RWPE2 (cell line): ENCODE measurements at places on chromosomes 1 and 21.
A peak's percentile ranks its signal among the peaks of the same experiment; 100 is the strongest.

DNA sequence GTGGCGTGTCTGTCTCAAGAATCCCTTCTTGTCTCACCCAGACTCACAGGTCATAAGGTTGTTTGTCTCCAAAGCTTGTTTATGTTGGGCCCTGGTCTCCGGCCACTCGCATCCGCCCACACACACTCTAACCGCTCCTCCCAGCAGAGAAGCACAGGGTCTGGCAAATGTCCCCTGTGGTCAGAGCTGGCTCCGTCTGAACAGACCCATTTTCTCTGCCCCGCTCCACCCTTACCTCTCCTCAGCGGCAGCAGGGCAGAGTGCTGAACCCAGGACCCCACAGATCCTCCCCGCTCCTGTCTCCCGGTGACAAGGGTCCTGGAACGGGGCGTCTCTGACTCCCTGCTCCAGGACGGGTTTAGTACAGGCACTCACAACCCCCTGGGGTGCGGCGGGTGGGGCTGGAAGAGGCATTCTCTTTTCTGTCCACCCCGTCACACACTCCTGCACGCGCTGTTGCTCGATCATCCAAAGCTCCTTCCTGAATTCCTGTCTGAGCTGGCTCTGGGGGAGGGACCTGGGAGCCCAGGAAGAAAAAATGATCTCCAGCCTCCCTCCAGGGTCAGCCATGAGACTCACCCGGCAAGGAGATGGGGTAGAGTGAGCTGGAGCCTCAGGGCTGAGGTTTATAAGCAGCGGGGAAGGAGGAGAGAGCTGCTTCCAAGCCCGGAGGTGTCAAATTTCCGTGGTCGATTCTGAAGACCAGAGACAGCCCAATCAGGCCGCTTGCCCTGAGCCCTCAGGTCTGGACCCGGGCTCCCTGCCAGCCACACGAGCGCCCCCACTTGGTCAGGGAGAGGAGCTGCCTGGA lies at the start of gene S100A13:
TSS of gene S100A13 (minus strand) at position 602 of the 811 bp plus-strand sequence. CDS start 1,033 bp downstream, outside the sequence.
- DNase-seq = peak; percentile 83

DNA sequence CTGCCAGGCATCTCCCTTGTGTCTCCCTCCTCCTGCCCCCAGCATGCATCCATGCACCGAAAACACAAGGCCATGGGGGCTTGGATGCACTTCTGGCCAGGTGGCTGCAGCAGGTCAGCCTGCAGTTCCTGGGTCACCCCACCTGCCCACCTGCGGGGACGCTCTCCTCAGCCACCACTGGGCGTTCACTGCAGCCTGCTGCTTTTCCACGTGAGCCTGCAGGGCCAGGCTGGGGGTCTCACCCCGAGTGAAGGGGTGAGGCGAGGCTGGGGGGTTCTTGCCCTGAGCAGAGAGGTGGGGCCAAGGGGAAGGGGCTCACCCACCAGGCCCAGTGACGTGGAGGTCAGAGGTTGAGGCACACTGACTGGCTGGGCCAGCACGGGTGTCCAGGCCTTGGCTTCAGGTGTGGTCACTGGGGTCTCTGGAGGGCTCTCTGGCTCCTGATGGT lies 64.6 kb downstream of the WNT9A start:
- DNase-seq = peak; percentile 12

GRCh38 chr1:56473582-56474270 lies 105.6 kb downstream of the PLPP3 start:
- no peak for DNase-seq

DNA sequence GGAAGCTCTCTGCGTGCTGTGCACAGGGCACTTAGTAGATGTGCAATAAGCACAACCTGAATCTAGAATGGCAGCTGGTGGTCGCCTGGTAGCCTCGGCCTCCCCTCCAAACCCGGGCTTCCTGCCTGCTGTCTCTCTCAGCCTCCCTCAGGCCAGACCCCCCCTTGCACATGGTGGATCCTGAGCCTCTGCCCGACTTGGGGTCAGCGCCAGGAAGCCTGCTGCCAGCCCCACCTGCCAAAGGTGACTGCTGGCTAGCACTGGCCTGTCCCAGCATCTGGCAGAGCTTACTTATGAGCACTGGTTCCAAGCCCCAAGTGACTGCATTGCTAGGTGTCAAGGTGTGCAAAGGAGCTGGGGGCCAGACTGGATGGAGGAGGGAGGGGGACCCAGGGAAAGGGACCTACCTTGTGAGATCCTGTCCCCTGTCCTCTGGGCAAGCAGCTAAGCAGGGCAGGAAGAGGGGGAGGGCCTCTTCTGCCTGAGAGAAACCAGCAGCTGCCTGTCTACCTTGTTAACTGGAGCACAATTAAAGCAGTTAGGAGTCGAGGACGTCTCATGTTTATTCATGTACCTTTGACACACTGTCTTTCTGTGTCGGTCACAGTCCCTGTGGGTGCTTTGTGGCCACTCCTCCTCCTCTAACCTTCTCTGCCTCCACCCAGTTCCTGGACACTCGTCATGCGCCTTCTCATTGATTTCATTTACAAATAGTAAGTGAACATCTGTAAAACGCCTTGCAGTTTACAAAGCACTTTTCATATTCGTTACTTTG lies 100.9 kb downstream of the DDX20 start:
- DNase-seq = no peak

DNA sequence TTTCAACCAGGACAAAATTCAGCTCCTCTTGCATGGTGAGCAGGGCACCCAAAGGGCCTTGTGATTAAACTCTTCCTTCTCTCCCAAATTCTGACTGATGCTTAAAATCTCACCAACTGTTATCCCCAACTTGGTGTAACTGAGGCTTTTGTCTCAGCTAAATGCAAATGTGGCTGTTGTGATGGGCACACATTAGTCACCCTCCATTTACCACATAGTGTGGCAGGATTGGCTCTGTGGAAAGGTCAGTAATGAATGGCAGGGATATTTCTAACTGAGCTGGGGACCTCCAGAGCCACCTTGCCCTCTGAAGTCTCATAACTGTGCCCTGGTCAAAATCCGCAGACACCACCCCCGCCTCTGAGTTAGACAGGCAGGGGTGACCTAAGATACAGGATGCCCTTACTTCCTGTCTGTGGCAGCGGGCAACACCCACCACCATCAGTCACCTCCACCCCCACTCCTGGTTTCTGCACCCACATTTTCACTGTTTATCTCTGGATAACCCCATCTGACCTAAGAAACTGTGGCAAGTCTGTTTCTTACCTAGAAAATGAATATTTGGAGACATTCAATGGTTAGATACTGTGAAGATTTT lies 25.4 kb upstream of the RGS16 start:
- no peak for DNase-seq

GRCh38 chr1:66012106-66012784 lies 219.6 kb downstream of the PDE4B start:
- DNase-seq = no peak

DNA sequence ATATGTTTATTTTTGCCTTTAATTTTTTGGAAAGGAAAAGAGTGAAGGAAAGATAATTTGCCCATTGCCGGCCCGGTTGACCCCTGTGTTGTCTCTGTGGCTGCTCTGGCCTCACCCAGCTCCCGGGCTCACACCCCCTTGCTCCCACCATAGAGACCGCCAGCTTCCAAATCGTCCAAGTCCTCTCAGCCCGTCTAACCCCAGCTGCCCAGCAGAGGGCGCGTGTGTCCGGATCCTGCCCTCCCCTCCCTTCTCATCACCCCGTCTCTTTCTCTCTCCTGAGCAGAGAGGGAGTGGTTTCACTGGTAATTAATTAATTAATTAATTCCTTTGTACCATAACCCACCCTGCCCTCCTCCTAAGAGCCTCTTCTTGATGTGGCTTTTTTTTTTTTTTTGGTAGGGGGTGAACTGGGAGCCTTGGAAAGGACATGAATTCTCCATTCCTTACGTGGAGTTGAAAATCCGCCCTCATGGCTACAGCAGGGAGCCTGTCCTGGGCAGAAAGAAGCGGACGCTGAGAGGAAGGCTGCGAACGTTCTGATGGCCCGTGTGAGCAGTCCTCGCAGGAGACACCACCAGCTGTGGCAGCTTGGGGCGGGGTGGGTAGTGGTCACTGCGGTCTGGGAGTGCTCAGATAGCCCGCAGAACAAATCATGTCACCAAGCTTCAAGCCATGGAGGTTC lies 45.9 kb downstream of the KIAA0040 start:
- no peak for DNase-seq

- no peak for DNase-seq
These were observed 77.9 kb downstream of the ZC3H11B start for GRCh38 chr1:219534991-219535390.

GRCh38 chr1:24165500-24165899 lies 21.6 kb downstream of the IFNLR1 start:
- DNase-seq = no peak

GRCh38 chr1:14108356-14109275 lies 408.6 kb downstream of the PRDM2 start:
- DNase-seq = no peak

GRCh38 chr1:47181955-47182675 lies 7.7 kb downstream of the PDZK1IP1 start:
- DNase-seq = peak; percentile 28

DNA sequence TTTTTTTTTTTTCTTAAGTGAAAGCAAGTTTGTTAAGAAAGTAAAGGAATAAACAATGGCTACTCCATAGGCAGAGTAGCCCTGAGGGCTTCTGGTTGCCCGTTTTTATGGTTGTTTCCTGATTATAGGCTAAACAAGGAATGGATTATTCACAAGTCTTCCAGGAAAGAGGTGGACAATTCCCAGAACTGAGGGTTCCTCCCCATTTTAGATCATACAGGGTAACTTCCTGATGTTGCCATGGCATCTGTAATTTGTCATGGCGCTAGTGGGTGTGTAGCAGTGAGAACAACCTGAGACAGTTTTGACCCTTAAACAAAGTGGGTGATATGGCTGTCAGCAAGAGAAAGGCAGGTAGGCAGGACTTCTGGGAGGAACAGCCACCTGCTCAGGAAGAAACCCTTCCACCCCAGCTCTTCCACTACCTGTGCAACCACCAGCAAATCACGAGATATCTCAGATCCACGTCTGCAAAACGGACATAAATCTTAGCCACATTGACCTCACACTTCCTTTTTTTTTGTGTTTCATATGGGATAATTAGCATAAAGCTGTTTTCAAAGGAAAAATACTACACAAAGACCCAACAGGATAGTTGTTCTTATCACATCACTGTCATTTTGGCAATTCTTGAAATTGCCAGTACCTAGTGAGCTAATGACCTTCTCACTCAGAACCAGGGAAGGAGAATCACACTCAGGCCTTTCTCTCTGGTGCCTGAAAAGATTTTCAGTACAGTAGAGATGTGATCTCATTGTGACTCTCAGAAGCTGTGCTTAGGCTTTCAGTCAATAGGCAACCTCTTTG lies 34.8 kb upstream of the DUSP10 start:
- no peak for DNase-seq

DNA sequence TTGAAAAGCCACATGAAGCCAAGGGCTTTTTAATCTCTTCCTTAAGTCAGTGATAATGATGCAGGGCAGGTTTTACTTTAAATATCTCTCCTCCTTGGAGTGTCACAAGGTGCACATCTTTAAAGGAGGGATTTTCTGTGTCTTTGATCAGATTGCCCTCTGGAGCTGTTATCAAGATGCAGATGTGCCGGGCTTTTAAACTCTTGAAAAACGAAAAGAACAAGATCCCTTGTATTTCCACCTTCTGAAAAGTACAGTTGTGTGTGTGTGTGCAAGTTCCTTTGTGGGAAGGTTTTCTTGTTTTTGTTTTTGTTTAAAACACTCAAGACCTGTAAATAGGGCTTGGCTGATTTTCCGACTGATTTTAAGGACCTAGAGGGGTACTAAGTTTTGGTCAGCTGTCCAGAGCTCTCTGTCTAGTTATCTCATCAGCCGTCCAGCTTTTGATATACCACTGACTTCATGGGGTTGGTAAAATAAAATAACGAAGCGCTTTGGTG lies 1.6 kb downstream of the MARK1 start:
- no peak for DNase-seq

GRCh38 chr1:7008975-7009740 lies 223.9 kb downstream of the CAMTA1 start:
- DNase-seq = no peak

- DNase-seq = no peak
These were observed 69.4 kb upstream of the TLR5 start for GRCh38 chr1:223212441-223212840.

- DNase-seq = no peak
These were observed 63.6 kb downstream of the GADD45A start for GRCh38 chr1:67748630-67749029.

GRCh38 chr1:56477164-56478111 lies 101.9 kb downstream of the PLPP3 start:
- DNase-seq = no peak
